Esophagus (tissue), 2 donors: ENCODE measurements at places on chromosomes 5 and 9. TPM values are rescaled to one million over a fixed set of nuclear protein-coding genes. Genes with fewer than 3 reads are reported as not detected.

TEX48 gene
- polyA plus RNA-seq = not detected

GRPEL2 gene
- 78.7 TPM for polyA plus RNA-seq

SREK1 gene
- 17.6 TPM for polyA plus RNA-seq

PCDHGA6 gene
- polyA plus RNA-seq = 0.63 TPM

TNFAIP8 gene
- polyA plus RNA-seq = 11.0 TPM

POU5F2 gene
- 0.31 TPM for polyA plus RNA-seq

NMUR2 gene
- polyA plus RNA-seq = not detected

SVEP1 gene
- 0.18 TPM for polyA plus RNA-seq

CTNND2 gene
- 0.09 TPM for polyA plus RNA-seq

NTRK2 gene
- polyA plus RNA-seq = 1.2 TPM

PPIP5K2 gene
- polyA plus RNA-seq = 15.1 TPM

CAVIN4 gene
- 0.06 TPM for polyA plus RNA-seq

PLCXD3 gene
- 0.10 TPM for polyA plus RNA-seq

CNTLN gene
- 1.3 TPM for polyA plus RNA-seq

TAF1L gene
- polyA plus RNA-seq = not detected

MVB12B gene
- polyA plus RNA-seq = 2.4 TPM

PALM2AKAP2 gene
- 0.14 TPM for polyA plus RNA-seq

FGF18 gene
- 0.18 TPM for polyA plus RNA-seq

NME5 gene
- 0.39 TPM for polyA plus RNA-seq

TMEM171 gene
- 3.6 TPM for polyA plus RNA-seq

PCDHB7 gene
- 0.02 TPM for polyA plus RNA-seq

FGF10 gene
- 0.56 TPM for polyA plus RNA-seq

GBGT1 gene
- polyA plus RNA-seq = 3.7 TPM

SERF1A gene
- polyA plus RNA-seq = 2.5 TPM

C5orf46 gene
- not detected for polyA plus RNA-seq

HRH2 gene
- polyA plus RNA-seq = 0.40 TPM

NOXA1 gene
- polyA plus RNA-seq = 6.5 TPM

SHISAL2B gene
- polyA plus RNA-seq = not detected

BAAT gene
- not detected for polyA plus RNA-seq

SPAAR gene
- 0.33 TPM for polyA plus RNA-seq

ATP6V0E1 gene
- 182 TPM for polyA plus RNA-seq

ENTPD2 gene
- 1.5 TPM for polyA plus RNA-seq

WNK2 gene
- 2.1 TPM for polyA plus RNA-seq

LRRC19 gene
- polyA plus RNA-seq = not detected

OBP2B gene
- not detected for polyA plus RNA-seq

CDH9 gene
- not detected for polyA plus RNA-seq

FOXD4L3 gene
- not detected for polyA plus RNA-seq

SLC45A2 gene
- polyA plus RNA-seq = not detected

APBA1 gene
- polyA plus RNA-seq = 1.3 TPM

GEMIN5 gene
- polyA plus RNA-seq = 4.1 TPM

SPACA9 gene
- 6.3 TPM for polyA plus RNA-seq

ECSCR gene
- polyA plus RNA-seq = 3.1 TPM

DMRT3 gene
- polyA plus RNA-seq = 0.22 TPM

CA9 gene
- polyA plus RNA-seq = 0.94 TPM

IFNB1 gene
- not detected for polyA plus RNA-seq

SLC25A2 gene
- polyA plus RNA-seq = 0.05 TPM

CDX1 gene
- 0.08 TPM for polyA plus RNA-seq

EIF4E1B gene
- not detected for polyA plus RNA-seq

CCNO gene
- polyA plus RNA-seq = 1.2 TPM

MLANA gene
- polyA plus RNA-seq = not detected
